NCI-H345 (cell line): ENCODE measurements at places on chromosomes 13 and 19.
A peak's percentile ranks its signal among the peaks of the same experiment; 100 is the strongest.

DNA sequence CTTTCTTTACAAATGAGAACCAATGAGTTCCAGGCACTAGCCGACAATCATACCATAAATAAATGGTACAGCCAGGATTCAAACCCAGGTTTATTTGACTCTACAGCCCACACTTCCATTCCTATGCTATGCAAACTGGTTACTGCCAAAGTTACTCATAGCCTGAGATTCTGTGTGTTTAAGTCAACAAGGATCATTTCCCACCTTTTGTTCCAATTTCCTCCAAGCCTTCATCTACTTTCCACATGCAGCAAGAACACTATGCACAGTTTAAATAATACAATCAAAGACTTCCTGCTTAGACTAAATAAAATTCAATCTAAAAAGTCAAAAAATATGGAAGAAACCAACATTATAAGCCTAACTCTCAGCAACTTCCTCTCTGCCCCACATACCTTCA, 59.2 kb upstream of the KLF12 start:
- no peak for DNase-seq

DNA sequence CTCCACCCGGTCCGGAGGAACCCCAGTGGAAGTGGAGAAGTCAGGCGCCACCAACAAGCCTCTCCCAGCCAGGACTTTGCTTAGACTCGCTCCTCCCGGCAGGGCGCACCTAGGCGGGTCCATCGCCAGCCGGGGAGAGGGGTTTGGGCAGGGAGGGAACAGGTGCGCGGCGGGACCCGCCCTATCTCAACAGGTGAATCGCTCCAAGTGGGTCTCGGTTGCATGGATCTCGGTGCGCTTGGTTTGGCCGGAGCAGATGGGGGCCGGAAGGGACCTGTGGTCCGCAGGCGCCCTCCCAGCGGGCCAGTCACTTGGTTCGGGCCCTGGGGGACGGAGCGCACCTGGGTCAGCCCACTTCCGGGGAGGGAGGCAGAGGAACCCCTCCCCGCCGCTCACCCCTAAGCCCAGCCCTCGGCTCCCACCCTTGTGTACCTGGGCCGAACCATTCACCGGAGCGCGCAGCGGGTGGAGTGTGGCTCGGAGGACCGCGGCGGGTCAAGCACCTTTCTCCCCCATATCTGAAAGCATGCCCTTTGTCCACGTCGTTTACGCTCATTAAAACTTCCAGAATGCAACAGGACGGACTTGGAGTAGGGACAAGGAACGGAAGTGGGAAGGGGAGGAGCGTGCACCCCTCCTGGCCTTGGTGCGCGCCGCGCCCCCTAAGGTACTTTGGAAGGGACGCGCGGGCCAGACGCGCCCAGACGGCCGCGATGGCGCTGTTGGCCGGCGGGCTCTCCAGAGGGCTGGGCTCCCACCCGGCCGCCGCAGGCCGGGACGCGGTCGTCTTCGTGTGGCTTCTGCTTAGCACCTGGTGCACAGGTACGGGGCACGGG, at the start of gene LSR:
TSS of gene LSR (plus strand) at position 693 of the 836 bp plus-strand sequence. CDS start at position 714, 21 bp downstream.
- DNase-seq, result peak; percentile 100

DNA sequence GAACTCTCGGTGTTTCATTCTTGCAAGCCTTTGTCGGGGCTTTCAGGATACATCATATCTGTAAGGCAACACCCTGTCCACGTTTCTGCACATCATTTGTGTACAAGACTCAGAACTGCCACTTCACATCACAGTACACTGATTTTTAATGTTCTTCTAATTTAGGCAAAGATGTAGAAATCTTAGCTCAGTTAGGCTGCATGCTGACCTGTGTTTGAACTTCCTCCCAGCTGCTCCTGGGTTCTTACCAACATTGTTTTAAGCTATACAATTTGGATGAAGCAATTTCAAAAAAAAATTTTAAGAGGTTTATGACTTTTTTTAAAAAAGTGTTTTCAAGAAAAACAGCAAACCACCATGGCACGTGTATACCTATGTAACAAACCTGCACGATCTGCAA, 1047.9 kb upstream of the SLC10A2 start:
- no peak for DNase-seq

- no peak for DNase-seq
Measured at GRCh38 chr13:63167699-63168337, 1752.2 kb upstream of the PCDH20 start.

- DNase-seq, result no peak
Measured at GRCh38 chr13:52812941-52813340, 35.5 kb downstream of the PCDH8 start.

- no peak for DNase-seq
Measured at GRCh38 chr19:4374498-4375163, 25.7 kb downstream of the SH3GL1 start.

- DNase-seq, result no peak
Measured at GRCh38 chr13:45696610-45697226, 5.4 kb upstream of the CBY2 start.

DNA sequence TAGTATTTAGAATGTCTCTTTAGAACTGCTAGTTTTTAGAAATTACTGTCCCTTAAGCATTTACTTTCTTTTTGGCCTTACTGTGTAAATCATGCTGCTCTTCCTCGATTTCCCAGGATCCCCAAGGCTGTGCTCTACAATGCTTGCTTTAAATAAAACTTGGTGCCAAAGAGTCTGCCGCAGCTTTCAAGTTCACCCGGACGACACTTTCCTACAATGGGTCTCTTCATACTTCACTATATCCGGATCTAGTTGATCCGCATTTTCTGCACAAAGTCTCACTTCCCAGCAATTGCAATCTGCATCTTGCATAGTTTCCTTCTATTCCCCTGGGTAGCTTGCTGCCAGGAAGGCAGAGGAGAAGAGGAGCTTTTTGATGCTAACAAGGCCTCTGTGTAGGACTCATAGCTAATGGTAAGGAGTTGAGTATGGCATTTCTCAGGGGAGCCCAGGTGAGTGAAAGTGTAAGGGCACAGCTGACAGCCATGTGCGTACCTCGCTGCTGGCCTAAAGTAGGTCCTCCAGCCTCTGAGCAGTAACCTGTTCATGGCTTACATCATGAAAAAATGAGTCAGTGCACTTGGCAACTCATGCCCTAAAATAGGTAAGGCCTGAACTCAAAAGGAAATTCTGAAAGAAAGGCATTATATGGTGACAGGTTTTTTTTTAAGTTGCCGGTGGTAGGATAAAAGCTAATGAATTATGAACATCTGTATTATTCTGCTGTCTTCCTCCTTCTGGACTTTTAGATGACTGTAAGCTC, 101.6 kb downstream of the ENOX1 start:
- no peak for DNase-seq

DNA sequence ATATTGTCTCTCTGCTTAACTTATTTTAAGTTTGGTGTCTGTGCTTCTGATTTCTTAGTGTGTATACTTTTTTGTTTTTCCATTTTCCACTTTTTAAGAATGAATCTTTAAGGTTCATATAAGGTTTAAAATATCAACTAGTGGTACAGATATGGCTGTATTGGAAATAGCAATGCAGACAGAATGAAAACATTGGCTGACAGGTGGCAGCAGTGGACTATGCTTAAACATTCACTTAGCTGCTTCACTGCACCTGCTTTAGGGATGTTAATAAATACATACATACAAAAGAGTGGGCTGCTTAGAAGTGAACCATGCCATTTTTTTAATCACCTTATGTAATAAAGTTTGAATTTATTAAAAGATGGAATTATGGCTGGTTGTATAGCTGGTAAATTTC, 27.3 kb downstream of the TM9SF2 start:
- peak; percentile 17 for DNase-seq

DNA sequence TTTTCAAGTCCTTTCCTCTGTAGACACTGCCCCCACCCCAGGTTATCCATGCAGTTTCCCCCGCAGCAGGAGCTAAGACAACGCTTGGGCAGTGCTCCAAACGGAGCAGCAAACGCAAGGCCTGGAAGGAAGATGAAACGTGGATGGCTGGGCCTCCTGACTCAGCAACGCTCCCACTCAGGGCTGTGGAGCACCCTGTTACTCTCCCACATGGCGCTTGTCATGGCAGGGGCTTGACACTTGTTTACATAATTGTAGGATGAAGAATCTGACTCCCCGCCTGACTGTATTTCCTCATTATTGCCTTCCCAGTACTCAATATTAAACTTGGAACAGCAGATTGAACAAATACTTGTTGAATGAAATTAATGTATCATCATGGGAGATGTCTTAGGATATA, 799 bp upstream of the C1QTNF9B start:
- no peak for DNase-seq

DNA sequence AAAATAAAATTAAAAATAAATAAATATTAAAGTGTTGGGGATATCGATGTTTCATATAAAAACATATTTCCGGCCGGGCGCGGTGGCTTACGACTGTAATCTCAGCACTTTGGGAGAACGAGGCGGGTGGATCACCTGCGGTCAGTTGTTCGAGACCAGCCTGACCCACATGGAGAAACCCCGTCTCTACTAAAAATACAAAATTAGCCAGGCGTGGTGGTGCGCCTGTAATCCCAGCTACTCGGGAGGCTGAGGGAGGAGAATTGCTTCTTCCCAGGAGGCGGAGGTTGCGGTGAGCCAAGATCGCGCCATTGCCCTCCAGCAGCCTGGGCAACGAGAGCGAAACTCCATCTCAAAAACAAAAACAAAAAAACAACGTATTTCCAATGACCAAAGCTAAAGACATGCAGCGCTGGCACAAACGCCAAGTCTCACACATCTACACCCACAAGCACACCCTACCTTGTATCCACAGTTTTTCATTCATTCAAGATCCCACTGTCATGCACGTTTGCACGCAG, 907 bp downstream of the ZNF569 start:
- DNase-seq, result no peak

DNA sequence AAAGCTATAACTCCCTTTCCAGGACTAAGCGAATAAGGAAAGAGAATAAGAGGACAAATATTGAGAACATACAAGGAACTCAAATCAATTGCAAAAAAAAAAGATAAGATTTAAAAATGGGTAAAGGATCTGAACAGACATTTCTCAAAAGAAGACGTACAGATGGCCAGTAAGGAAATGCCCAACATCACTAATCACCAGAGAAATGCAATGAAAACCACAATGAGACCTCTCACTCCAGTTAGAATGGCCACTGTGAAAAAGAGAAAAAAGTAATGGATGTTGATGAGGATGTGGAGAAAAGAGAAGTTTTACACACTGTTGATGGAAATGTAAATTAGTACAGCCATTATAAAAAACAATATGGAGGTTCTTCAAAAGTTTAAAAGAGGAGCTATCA, 63.8 kb downstream of the VWA8 start:
- DNase-seq, result no peak

- no peak for DNase-seq
Measured at GRCh38 chr19:3360421-3361383, 5.7 kb upstream of the NFIC start.

- no peak for DNase-seq
Measured at GRCh38 chr19:12784871-12785430, 6.3 kb upstream of the JUNB start.

- no peak for DNase-seq
Measured at GRCh38 chr13:23579896-23580683, 9.9 kb downstream of the TNFRSF19 start.

DNA sequence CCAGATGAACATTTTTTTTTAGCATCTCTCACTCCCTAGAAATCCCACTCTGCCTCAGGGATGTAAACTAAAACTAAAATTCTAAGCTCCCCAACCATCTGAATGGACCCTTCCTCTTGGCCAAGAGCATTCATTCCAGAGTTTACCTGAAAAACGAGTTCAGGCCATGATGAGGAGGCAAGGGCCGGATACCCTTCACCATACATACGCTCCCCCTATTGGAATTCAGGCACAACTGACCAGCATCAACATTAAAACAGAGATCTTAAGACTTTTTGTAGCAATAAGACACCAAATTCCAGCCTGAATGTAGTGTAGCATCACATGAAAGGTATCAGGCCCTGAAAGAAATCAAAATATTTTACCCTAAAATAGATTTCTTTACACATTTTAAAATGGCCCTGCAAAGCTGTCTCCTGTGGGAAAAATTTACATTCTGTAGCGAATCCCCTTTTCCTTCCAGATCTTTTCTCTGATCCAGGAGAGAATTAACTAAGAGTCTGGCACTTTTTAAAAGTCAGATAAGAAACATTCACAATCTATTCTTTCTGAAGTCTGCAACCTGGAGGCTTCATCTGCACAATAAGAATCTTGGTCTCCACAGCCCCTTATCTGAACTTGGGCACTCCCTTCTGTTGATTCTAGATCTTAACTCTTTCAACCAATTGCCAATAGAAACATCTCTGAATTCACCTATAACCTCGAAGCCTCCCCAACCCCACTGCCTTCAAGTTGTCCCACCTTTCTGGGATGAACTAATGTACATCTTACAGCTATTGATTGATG, 888.5 kb downstream of the UQCRFS1 start:
- peak; percentile 15 for DNase-seq

DNA sequence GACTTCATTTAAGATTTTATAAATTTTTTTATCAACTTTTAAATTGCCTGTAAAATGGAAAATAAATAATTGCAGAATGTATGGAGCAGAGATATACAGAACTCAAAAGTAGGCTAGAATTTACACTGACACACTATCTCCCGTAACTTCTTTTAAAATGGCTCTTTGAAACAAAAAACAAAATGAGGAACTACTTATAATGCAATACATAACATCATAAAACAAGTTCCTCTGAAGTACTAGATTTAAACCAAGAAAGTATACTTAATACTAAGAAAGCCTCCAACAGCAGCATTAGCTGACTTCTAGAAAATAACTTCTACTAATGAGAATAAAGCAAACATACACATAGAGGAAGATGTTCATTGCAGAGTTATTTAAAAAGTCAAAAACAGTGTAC, 17.0 kb downstream of the RBM26 start:
- DNase-seq, result no peak
